ENCODE measurements at places on chromosomes 16 and 17. TPM values are rescaled to one million over a fixed set of nuclear protein-coding genes. Genes with fewer than 3 reads are reported as not detected.

IGFALS gene
- 11.2 TPM for total RNA-seq

NACA2 gene
- total RNA-seq = not detected

RASL10B gene
- 7.4 TPM for total RNA-seq

TEX14 gene
- 0.04 TPM for total RNA-seq

CLEC18A gene
- 1.3 TPM for total RNA-seq

Data from hepatocyte (in vitro differentiated cells).